ENCODE measurements at places on chromosomes 7 and 10.

GRCh38 chr10:79323602-79324001, 23.7 kb upstream of the PPIF start:
- DNase-seq, result no peak

DNA sequence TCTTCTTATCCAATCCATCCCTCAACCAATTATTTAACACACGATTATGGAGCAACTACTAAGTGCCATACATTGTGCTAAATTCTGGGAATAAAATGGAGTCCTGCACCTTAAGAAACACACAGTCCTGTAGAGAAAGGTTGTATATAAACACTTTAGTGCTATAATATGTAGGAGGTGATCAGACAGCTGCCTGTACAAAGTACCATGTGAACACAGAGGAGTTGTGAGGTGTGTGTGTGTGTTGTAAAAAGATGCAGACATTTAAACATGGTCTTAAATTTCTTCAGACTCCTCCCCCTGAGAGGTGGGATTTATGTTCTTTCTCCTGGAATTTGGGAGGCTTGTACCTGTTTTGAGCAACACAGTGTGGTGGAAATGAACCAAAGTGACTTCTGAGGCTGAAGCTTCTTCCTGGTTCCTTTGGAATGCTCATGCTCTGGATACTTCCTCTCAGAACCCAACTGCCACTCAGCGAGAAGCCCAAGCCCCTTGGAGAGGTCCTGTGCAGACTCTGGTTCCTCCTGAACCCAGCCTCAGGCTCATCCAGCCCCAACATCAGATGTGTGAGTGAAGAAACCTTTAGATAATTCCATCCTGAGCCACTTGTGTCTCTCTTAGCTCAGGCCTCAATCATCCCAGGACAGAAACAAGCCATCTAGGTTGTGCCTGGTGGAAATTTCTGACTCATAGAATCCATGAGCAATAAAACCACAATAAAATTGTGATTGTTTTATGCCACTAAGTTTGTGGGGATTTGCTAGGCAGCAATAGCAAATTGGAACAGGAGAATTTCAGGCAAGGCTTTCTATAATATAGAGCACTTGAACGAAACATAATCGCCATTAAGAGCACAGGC, 161.2 kb upstream of the FAM3C start:
- DNase-seq, result no peak

GRCh38 chr10:124994573-124995473, 52.9 kb downstream of the ZRANB1 start:
- DNase-seq, result no peak

- no peak for DNase-seq
Measured at GRCh38 chr10:131817866-131818509, 82.8 kb upstream of the PPP2R2D start.

DNA sequence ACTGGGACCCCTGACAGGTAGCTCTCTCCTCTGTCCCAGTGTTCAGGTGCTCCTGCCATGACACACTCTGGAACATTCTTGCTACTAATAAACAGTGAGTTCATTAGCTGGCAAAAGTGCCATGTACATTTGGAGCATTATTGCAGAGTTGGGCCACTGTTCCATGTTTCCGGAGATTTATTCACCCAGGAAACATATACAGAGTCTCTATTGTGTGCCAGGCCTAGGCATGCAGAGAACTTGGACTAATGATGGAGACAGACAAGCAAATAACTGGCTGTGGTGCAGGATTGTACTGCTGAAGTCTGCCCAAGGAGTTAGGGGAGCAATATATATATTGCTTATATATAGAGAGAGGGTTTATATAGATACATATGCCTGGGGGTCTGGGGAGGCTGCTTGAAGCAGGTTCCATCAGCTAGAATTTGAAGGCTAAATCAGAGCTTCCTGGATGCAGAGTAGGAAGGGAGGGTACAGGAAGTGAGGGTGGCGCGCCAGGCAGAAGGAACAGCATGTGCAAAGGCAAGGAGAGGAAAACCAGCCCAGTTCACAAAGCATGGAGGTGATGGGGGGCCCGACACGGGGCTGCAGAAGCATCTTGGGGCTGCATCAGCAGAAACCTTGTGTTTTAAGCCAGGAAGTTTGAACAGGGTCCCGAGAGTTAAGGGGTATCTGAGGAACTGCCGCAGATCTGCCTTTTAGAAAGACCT, 22.7 kb upstream of the EEPD1 start:
- no peak for DNase-seq

DNA sequence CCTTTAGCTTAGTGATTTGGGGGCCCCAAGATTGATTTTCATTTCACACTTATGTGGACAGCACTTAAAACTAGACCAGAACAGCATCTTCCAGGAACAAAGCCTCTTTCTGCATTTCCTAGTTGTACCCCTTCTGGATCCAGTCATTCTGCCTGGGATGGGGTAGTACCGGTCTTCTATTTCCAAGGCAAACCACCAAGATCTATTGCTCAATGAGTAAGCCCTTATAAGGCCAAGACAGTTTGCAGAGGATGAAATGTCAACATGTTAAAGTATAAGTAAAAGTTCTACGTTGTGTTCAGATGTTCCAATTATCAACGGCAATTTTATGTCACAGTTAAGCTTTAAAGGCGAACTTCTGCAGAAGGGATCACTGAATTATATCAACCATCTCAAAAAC, 106.9 kb upstream of the ZNF746 start:
- DNase-seq, result no peak

GRCh38 chr7:55185321-55185802, 166.5 kb downstream of the EGFR start:
- no peak for DNase-seq

GRCh38 chr7:77771901-77772300, 26.3 kb downstream of the TMEM60 start:
- no peak for DNase-seq

GRCh38 chr10:71632896-71633600, 86.5 kb downstream of the C10orf105 start:
- DNase-seq, result no peak

- DNase-seq, result no peak
Measured at GRCh38 chr7:136033413-136034031, 56.4 kb upstream of the MTPN start.

- DNase-seq, result peak; percentile 79
Measured at GRCh38 chr10:7471720-7472367, 61.0 kb upstream of the SFMBT2 start.

DNA sequence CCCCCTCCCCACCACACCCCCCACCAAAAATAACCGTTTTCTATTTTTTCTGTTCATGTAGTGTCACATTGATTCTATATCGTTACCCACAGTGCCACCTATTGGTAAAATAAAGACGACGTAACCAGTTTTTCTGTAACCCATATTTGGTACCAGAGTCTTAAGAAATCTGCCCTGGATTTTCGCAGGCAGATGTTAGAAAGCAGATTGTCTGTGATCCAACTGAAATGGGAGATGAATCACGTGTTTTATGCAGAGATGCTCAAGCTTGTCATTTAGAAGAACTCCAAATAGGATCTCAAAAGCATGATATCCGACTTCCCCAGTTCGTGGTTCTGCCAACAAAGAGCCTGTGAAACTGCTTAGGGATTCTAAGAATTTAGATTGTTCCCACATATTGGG, 261.1 kb upstream of the CSTF2T start:
- peak; percentile 16 for DNase-seq

GRCh38 chr7:27399791-27400567, 157.4 kb downstream of the EVX1 start:
- no peak for DNase-seq

- DNase-seq, result no peak
Measured at GRCh38 chr10:1633783-1634182, 103.5 kb downstream of the ADARB2 start.

GRCh38 chr10:219731-220472, 84.6 kb downstream of the ZMYND11 start:
- DNase-seq, result no peak

DNA sequence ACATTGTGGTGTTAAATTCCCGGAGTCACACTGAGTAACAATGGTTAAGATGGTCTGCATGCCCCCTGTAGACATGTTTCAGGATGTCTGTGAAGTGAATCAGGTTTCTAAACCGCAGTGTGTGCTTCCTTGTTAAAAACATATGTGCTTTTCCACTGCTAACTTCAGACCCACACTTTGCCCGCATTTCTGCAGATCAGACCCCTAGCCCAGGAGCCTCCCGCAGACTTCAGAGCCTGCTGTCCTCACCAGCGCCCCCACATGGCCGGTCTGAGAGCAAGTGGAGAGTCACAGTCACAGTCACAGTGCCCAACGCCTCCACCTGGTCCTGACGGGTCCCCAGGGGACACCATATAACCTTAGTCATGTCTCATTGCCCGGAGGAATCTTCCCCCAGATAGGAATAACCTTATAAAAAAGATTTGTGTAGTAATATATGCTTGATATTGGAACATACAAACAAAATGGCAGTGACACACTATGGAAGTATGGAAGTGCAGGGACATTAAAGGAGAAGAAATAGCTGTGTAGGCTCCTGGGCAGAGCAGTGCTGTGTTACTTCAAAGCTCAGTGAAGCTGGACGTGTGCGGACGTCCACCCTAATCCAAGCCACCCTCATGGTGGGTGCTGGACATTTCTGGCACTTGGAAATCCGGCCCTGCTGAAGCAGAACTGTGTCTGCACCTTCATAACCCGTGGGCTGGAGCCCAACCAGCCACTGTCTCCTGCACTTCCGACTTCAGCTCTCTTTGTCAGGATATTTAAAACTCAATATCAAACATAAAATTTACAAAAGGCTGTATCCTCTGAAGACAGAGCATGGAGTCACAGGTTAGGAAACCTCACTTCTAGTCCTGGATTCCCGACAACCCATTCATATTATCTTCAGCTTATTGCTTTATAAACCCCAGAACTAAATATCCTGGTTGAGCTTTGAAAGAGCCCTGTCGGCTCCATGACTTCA, 29.0 kb downstream of the GSTO2 start:
- DNase-seq, result peak; percentile 37

DNA sequence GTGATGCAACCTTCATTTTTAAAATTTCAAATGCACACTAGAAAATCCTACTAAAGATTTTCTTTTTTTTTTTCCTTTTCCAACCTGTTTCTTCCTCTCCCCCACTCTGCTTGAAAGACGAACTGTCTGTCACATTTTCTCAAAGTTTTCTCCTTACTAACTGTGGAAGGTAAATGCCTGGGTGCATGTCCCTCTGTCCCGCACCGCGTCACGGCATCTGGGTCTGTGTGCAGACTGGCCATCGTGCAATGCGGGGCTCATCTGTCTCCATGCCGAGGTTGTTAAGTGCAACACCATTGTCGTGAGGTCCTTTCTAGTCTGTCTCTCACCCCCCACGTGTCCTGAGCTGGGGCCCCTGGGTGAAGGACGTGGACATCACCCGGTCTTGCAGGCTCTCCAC, 28.4 kb downstream of the PFKFB3 start:
- DNase-seq, result no peak

GRCh38 chr7:33794419-33794818, 110.9 kb upstream of the BMPER start:
- DNase-seq, result no peak

DNA sequence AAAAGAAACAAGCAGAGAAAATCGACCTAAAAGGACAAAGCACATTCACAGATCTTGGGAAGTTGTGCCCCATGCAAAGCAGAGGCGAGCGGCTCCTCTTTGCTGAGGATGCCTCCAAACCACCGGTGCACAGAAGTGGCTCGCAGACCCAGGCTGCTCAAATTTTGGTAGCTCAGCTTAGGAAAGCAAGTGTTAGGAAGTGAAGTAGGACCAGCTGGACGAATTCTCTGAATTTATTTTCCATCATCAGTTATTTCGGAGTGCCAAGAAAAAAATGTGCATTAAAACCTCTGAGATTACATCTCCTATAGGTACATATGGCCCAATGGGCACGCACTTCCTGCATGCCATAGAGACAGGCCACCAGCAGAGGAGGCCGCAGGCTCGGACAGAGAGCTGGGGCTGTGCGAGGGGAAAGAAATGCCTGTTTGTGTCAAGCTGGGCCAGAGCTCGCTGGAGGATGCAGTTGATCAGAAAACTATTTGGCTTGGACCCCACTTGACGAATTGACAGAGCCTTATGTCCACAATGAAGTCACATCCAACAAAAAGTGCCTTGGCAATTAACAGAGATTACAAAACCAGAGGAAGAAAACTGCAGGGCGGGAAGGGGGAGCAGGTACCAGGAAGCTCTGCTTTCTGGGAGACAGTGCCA, 122.3 kb upstream of the LYZL2 start:
- DNase-seq, result peak; percentile 60

DNA sequence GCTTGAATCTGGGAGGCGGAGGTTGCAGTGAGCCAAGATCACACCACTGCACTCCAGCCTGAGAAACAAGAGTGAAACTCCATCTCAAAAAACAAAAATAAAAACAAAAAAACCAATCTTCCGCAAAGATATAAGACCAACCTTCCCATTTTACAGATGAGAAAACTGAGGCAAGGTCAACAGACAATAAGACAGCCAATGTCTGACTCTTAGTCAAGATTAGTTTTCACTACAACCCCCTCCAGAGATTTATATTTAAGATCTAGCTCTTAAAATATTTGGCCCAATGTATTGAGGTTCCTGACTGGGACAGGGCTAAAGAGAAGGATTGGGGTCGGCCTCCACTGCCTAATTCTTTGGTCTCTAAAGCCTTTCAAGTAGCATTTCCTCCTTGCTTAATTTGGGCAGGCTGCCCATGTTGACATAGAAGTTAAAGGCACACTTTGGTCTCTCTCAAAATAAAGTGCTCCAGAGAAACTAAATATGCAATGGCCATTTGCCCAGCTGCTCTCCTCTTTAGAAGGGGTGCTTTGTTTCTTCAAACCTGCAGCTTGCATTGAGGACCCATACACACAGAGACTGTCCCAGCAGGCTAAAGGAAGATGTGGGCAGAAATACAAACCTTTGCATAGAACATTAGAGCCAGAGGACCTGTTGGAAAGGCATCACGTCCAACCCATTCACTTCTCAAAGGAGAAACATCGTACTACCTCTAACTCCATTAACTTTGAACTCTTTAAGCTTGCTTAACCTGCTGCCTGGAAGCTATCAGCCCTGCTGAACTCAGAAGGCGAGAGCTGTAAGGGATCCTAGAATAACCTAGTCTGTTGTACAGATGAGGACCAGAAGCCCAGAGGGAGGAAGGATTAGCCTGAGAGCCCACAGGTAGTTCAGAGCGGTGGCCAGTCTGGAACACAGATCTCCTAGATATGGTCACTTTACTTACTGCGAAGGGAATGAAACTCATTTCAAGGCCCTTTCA, 3.9 kb downstream of the TECTB start:
- DNase-seq, result no peak

DNA sequence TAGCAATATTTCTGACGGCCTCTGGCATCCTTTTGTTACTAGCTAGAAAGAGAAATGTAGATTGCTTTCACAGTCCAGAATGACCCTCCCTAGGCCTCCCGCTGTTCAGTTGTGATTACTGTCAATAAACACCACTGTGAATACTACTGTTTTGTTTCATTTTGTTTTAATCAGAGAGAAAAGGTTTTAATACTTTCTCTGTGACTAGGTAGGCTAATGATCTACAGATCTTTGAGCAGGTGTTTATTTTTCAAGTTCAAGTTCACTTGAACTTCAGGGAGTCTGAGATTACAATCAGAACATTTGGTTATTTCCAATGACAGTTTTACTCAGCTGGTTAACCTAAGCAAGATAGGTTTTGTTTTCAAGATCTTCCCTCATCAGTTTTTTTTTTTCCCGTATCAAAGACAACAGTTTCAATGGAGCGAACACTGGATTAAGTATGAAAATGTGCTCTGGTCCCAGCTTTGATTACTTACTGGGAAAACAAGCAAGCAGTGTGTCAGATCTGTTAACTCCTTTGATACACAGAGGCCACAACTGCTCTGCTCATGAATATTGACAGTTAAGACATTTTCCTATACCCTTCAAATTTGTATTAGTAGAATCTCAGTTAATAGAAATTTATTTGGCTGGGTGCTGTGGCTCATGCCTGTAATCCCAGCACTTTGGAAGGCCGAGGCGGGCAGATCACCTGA, 34.8 kb downstream of the VKORC1L1 start:
- no peak for DNase-seq

Data from germinal center (tissue), 1 donor.